ENCODE measurements at places on chromosomes 2 and 18.

- DNase-seq: peak; percentile 77
These were observed 34.9 kb upstream of the DYNC1I2 start for GRCh38 chr2:171652416-171652785.

GRCh38 chr2:37975808-37976207 is 50.7 kb downstream of the RMDN2 start:
- no peak for DNase-seq

- DNase-seq: no peak
These were observed 9.6 kb downstream of the IMMT start for GRCh38 chr2:86185517-86186212.

DNA sequence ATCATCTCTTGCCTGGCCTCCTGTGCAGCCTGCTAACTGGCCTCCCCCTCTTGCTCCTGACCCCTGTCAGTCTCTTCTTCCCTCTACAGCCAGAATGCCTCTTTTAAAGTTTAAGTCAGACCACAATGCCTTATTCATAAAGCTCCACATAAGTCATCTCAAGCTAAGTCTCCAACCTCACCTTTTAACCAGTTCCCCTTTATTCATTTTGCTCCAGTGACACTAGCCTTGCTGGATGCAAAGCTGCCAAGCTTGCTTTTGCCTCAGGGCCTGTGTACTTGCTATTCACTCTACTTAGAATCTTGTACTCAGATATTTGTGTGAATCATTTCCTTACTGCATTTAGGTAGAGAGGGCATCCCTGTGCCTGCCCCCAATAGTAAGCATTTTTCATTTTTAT is 180.9 kb downstream of the PDE1A start:
- DNase-seq: no peak

GRCh38 chr18:9792565-9793245 is 84.6 kb downstream of the RAB31 start:
- DNase-seq: no peak

DNA sequence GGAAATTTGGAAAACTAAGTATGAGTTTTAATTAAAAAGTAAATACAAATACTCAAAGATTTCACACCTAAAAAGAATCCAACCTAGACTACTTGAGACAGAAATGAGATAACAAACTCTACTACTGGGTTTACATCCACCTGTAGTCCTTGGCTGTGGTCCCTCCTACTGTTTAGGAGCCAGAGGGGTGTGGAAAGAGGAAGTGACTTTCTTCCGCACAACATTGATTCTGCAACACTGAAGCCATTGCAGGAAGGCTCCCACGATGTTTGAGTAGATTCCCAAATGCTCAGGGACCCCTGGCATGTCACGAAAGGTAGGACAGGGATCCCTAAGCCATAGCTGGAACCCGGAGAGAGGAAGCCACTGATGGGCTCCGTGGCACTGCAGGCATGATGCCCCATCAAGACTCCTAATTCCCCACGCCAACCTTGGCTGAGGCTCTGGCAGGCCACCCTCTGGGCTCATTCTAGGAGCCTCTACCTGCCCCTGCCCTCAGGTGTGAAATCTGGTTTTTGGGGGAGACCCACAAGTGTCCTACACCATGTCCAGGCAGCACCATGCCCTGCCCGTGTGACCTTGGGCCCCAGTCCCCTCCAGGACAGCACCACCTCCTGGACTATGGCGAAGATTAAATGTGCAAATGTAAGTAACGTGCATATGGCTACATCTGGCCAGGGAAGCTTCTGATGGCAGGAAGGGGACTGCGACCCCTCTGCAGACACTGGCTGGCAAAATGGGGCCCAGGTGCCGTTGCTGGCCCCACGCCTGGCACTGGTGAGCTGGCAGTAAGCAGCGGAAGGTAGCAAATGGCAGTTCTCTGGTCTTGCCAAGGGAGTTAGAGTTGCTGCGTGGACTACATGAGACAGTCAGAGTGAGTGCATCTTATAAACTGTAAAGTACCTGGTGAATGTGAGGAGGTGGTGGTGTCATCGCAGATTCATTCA is 38.2 kb upstream of the MAL start:
- no peak for DNase-seq

- no peak for DNase-seq
These were observed 179.7 kb downstream of the FAM210A start for GRCh38 chr18:13546638-13547037.

DNA sequence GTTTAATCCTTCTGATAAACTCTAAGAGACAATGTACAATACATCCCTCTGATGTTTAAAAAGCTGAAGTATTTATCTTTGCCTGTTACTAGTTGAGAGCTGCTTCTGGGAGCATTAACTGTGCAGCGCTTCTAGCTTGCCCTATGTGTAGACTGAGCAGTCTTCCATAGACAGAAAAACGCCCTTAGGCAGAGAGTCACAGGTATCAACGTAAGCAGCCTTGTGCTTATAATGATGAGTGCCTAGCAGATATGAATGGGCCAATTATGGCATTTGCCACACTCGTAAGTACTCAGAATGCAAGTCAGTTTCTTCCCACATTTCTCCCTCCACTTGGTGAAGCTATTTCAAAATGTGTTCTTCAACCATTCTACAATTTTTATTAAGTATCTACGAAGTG is 731.1 kb upstream of the SLC8A1 start:
- no peak for DNase-seq

DNA sequence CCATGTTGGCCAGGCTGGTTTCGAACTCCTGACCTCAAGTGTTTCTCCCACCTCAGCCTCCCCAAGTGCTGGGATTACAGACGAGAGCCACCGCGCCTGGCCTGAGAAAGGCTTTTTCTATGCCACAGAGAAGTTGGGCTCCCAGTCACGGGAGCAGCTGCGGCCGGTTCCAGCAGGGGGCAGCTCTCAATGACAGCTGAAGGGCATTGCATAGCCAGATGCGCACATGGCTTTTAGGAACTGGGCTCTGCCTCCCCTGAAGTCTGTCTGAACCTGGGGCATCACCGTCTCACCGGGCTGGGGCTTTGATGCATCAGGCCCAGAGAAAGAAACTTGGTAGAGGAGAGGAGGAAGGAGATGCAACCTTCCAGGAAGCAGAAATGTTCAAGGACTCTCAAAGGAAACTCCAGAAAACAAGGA is 84.2 kb upstream of the LAPTM4A start:
- DNase-seq: peak; percentile 43

- DNase-seq: no peak
These were observed 456.3 kb downstream of the TGIF1 start for GRCh38 chr18:3906116-3906750.

GRCh38 chr2:230327418-230328154 is 593 bp downstream of the SP140L start:
- DNase-seq: no peak

- peak; percentile 34 for DNase-seq
These were observed 1.9 kb downstream of the MEX3C start for GRCh38 chr18:51195451-51196117.

DNA sequence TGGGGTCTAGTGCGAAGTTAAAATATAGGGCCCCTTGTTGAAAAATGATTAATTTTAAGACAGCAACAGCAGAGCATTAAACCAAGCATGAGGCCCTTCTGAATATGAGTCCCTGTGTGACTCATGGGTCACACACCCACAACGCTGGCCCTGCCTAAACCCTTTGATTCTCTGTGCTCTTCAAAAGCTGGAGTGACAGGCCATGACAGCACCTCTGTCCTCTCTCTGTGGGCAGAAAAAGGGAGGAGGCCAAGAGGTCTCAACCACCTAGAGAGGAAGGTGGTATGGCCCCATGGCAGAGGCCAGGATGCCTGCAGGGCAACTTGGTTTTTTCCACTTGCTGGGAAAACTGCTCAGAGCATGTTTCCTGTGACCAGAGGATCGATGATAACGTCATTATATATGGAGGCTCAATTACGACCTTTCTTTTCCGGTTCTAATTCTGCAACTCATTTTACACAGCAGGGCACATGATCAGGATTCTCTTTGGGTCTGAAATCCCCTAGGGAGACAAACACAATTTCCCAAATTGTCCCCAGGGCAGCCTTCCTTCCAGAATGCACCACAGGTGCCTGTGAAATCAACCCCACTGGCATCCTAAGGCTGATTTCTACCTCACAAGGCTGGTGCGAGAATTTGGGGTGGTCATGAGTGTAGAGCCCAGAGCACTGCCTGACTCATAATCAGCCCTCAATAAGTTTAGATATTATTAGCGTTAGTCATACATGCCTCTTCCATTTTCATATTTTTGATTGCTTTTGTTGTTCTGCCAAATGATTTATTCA is 102.0 kb upstream of the PPP1CB start:
- no peak for DNase-seq

DNA sequence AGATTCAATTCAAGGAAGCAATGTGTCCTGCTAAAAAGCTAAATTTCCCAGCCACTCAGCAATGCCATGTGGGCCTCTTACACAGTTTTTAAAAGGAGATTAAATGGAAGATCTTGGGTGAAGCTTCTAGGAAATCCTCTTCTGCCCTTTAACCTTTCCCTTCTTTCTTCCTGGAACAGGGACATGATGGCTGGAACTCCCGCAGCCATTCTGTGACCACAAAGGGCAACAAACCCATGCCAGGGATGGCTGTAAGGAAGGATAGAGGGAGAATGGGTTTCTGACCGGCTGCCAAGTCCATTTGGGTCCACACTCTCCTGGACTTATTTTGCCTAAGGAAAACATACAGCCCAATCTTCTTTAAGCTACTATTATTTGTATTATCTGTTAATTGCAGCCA is 52.6 kb upstream of the ASAP2 start:
- DNase-seq: no peak

DNA sequence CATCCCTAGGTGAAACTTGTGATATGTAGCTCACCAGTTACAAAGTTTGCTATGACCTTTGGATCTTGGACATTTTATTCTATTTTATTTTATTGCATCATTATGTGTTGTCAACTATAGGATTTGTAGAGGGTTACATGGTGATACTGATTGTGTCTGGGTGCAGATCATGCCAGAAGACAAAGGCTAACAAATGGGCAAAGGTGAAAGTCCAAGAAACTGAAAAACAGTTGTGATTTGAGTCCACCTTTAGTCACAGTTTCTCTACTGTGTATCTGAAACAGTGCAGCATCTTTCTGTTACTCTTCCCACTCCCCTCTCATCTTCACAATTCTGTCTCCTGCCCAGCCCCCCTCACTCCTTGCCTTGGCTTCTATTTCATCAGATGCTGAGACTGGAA is 111.9 kb upstream of the LYPD6 start:
- DNase-seq: no peak

GRCh38 chr2:65417509-65418085 is 14.8 kb downstream of the SPRED2 start:
- no peak for DNase-seq

DNA sequence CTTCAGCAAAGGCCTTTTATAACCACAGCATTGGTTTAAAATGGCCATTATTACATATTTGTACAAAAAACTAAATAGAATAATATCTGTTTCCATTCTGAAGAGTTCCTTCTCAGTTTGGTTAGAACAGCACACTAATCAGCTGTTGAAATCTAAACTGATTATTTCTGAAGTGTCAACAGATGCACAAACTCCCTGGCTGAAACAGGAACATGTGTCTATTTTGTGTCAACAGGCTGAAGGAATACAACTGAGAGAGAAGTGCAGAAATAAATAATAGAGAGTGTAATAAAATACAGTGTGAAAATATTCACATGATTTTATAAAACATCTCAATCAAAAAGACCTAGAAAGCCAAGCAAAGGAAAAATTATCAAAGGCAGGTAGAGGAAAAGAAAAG is 29.7 kb downstream of the IKZF2 start:
- DNase-seq: no peak

DNA sequence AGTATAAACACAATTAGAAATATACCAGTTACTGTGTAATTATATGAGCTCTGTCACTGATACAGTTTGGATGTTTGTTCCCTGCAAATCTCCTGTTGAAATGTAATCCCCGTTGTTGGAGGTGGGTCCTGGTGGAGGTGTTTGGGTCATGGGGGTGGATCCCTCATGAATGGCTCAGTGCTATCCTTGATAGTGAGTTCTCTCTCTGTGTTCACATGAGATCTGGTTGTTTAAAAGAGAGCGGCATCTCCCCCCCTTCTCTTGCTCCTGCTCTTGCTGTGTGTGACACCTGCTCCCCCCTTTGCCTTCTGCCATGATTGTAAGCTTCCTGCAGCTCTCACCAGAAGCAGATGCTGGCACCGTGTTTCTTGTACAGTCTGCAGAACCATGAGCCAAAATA is 24.1 kb downstream of the MTX2 start:
- DNase-seq: no peak

- DNase-seq: no peak
These were observed 599.9 kb downstream of the RNF144A start for GRCh38 chr2:7517088-7517487.

DNA sequence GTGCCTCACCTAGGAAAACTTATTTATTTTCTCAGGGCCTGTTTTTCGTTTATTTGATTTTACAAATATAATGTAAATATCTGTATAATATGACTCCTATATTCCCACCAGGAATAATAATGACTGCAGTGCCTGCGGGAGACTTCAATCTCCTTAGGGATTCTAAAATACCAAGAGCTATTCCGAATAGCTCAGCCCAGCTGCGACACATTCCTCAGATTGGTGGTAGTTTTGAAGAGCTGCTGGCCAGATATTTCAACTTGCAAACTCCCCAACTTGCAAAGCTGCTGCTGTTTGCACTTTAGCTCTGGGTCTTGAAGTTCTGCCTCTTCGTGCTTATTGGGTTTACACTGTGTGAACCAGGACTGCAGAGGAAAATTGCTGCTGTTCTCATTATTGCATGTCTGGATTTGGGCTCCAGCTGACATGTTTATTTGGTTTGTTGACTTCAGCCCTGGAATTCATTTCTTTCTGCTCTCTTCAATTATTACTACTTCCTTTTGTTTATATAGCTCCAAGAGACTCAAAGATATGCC is 480.2 kb upstream of the CHST9 start:
- DNase-seq: no peak

DNA sequence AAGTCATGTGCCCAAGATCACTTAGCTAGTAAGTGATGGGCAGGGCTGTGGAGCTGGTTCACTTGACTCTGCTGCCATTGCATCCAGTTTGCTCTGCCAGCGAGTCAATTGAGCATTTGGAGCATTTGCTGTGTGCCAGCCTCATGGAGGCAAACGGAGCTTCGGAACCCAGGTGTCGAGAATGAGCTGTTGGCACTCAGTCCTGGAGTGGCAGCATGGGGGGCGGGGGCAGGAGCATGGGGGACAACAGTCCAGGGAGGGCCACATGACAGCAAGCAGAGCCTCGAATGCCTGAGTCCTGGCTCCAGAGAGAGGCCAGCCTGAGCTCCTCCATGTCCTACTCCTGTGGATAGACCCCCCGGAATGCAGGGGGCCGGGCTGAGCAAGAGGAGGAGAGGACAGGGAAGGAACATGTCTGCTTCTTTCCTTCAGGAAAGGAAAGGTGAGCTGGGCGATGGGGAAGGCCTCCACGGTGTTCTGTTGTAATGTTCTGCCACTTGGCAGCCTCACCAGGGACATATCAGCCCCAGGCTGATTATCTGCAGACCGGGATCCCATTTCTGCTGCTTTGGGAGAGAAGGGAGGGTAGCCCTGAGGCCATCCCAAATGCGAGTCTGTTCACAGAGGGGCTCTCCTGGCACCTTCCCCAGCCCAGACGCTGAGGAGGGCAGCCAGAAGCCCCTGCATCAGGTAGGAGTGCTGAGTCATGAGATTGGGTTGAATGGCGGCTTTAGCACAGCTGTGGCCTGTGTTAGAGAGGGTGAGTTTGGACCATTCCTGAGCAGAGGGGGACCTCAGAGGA is 59.6 kb downstream of the HPCAL1 start:
- no peak for DNase-seq
